NCI-H187 treated with DMSO at 0.1 percent for 48 hours (cell line): ENCODE measurements at places on chromosomes 7 and 10.

GRCh38 chr10:46270086-46270811, 16.5 kb upstream of the ANTXRL start:
- no peak for DNase-seq

DNA sequence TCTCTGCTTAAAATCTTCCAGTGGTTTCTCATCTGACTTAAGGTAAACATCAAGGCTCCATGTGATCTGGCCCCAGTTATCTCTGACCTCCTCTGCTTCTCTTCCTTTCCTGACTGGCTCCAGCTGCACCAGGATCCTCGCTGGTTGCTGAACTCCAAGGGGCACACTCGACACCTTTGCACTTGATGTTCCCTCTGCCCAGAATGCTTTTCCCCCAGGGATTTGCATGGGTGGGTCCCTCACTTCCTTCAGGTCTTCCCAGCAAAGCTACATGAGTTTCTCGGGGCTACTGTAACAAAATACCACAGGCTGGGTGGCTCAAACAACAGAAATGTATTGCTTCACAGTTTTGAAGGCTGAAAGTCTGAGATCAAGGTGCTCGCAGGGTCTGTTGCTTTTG, 166.0 kb upstream of the CDCA7L start:
- DNase-seq: no peak

GRCh38 chr10:59290448-59290847, 71.9 kb downstream of the FAM13C start:
- no peak for DNase-seq

DNA sequence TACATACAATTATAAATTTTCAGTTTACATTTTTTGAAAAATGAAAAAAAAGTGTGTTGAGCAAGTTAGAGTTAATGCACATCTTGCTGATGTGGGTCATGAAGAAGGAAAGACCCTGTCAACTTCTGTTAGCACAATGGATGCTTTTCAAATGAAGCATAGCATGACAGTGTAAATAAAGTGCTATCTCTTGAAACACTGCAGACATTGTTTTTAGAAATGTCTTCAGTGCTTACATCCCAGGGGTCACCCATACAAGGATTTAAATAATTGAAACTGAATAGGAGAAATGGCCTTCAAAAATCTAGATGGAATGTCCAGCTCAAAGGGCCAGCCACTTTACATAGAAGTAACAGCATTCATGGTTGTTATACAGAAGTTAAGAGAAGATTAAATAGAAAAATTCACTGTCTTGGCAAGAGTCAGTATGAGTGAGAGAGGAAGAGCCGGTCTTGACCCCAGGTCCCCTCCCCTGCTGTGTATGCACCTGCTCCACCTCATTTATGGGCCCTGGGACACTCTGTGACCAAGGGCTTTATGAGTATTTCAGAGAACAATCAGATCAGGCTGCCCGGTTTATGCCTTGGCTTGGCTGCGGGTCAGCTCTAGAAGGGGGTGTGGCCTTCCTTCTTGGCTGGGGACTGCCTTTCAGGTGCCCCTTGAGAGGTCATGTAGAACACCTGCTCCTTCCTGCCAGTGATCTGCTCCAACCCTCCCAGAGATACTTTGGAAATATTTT, 237.7 kb upstream of the TMEM72 start:
- DNase-seq: no peak

- DNase-seq: no peak
Measured at GRCh38 chr7:21617916-21618390, 75.1 kb downstream of the DNAH11 start.

- DNase-seq: no peak
Measured at GRCh38 chr7:100400656-100401055, 27.4 kb downstream of the PILRA start.

GRCh38 chr10:129969184-129969910, 5.3 kb upstream of the EBF3 start:
- no peak for DNase-seq

- DNase-seq: no peak
Measured at GRCh38 chr10:25103703-25104102, 71.1 kb upstream of the GPR158 start.

GRCh38 chr7:158979635-158980351, 123.4 kb downstream of the DYNC2I1 start:
- DNase-seq: no peak

DNA sequence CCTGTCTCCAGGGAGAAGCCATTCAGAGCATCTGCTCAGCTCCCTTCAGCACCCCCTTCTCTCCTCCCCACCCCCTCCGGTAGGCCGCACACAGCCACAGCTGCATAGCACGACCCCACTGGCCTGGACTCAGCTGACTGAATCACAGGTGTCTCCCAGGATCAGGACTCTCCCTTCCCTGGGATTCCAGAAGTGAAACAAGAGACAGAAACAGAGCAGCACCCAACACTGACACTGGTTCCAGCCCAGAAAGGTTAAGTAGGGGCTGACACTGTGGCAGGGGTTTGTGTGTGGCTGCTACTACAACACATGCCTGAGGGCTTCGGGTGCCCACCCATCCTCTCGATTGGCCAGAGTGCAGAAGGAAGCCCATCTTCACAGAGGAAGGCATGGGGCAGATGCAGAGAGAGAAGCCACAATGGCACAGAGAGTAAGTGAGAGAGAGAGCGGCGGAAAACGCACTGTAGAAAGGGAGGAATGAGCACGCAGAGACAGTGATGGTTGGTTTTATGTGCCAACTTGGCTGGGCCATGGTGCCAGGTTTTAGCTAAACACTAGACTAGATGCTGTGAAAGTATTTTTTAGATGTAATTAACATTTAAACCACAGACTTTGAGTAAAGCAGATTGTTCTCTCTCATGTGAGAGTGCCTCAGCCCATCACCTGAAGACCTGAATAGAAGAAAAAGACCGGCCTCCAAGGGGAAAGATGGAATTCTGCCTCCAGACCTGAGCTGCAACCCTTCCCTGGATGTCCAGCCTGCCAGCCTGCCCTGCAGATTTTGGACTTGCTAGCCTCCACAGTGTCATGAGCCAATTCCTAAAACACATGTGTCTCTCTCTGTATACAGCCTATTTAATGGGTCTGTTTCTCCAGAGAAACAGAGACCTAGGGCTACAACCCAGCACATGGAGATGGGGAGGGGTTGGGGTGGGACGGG, 107.5 kb downstream of the GRB10 start:
- no peak for DNase-seq

- no peak for DNase-seq
Measured at GRCh38 chr10:97074256-97075145, 111.3 kb downstream of the SLIT1 start.

DNA sequence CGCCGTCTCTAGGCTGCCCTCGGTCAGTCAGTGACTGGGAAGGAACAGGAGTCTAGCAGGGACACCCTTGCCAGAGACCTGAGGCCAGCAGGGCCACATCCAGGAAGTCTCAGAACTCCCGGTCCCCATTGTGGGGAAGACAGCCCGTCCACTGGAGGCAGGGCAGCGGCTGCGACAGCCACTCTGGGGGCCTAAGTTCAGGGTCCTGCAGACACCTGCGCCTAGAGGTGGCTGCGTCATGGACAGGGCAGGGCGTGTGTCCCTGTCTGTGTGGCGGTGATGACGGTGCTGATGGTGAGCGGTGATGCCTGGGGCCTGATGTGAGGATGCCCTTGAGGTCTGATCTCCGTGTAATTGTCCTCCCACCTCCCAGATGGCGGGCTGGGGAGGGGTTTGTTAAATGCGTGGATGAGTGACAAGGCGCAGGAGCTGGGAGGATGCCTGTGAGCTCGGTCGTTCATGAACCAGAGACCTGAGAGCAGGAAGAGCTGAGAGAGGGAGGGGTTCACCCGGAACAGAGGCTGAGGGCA, 537.9 kb upstream of the FOXK1 start:
- no peak for DNase-seq

DNA sequence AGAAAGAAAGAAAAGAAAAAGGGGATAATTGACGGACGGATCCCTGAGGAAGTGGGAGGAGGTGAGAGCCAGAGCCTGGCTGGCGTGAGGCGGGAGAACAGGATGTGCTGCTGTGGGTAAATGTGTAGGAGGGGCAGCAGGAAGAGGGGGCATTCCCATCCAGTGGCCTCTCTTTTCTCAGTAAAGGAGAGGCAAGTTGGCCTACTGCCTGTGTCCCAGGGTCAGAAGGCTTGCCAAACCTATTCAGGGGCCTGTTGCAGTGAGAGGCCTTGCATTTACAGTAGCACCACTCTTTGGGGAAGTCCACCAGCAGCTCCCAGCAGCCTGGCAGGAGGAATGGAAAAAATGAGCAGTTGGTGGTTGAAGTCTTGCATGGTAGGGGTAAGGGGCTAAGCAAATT, 26.6 kb upstream of the ASCC1 start:
- no peak for DNase-seq
